ENCODE measurements at places on chromosomes 2 and 18.

DNA sequence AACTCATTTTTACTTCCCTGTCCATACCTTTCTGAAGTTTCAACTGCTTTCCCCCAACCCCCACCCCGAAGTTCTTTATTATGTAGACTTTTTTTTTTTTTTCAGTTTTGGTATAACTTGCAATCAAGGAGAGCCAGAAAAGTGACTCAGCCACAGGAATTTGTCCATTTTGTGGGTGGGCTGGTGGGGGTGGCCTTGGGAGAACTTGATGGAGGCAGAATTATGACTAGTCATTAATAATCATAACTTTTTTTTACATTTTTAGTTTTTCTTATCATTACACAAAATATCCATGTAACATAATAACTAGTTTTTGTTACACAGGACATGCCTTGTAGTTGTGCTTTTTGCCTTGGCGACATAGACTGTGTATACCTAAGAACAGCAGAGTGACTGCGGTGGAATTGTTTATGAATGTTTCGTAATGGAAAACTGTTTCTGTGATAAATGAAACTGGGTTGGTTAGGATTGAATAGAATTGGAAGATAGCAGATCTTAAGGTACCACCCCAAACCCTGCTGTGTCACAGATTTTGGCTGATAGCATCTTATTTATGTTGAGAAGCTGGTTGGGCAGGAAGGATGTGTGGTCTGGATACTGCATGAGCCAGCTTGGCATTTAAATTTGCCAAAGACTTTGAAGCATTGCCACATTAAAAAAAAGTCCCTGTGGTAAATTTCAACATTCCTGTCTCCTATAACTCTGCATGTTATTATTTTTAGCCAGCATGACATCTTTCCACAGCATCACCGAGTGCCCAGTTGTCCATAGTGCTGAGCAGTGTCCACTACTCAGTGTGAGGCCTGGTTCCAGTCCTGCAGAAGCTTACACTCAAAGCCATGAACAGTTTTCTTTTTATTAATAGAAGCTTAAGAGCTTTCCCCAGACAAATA is 30.7 kb downstream of the LYPD6B start:
- no peak for DNase-seq

DNA sequence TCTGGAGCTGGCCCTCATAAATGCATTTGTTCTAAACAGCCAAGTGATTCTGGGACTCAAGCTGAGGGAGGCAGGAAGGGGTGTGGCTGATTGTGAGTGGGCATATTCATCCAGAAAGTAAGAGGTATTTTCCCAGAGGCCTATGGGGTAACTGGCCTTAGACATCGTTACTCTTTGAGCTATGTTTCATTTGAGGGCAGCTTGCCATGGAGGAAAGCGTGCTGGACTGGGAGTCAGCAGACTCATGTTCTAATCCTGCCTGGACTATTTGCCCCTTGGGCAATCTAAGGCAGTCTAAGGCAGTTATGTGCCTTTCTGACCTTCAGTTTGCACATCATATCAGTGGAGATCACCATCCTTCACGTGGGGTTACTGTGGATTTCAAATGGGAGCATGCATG is 93.5 kb upstream of the SLC14A2 start:
- no peak for DNase-seq

DNA sequence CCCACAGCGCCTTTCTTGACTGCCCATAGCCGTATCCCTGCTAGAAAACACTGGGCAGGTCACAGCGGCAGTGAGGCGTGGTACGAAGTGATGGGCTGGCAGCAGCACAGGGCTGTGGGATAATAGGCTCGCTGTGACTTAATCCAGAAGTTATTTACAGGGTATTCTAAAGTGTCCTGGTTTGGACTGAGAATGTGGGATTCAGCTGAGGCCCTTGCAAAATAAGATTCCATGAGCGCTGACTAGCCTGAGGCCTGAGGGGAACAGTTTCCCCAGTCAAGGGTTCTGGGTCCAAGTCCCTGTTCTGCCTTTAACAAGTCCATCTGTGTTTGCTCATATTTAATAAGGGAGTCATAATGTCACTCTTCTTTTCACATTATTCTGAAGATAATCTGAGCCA is 34.6 kb downstream of the SETBP1 start:
- DNase-seq = no peak

- no peak for DNase-seq
Observed at GRCh38 chr2:193690572-193690971, 1495.8 kb upstream of the TMEFF2 start.

GRCh38 chr2:221350616-221351015 is 221.5 kb downstream of the EPHA4 start:
- no peak for DNase-seq

DNA sequence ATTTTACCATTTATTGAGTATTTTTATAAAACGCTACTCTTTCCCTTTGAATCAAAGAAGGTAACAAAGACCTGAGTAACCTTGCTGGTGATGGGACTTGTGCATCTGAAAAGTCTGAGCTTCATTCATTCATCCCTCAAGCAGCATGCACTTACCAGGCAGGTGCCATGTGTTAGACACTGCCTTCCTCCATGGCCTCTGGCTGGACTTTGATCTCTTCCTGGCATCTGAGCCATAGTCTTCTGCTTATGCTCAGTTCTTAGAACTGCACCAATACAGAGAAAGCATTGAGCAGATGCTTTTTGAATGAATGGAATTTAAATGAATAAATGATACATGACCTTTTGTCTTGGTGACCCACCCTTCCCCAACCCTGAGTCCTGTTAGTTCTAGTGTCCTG is 251.4 kb upstream of the COPS8 start:
- DNase-seq = no peak

DNA sequence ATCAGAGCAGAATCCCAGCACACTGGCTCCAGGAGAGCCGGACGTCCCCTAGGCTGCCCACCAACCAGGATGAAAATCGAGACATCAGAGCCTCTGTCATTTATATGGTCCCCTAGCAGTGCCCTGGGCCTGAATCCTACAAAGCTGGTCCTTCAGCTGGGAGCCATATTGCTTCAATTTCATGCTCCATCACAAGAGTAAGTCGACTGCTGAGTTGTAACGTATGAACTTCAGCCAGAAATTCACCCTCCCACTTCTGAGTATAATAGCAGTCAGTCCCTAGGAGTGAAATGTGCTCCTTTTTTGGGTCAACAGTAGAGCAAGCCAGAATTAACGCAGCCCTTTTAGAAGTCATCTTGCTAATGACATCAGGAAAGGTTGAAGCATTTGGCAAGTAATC is 126.4 kb downstream of the CCBE1 start:
- no peak for DNase-seq

DNA sequence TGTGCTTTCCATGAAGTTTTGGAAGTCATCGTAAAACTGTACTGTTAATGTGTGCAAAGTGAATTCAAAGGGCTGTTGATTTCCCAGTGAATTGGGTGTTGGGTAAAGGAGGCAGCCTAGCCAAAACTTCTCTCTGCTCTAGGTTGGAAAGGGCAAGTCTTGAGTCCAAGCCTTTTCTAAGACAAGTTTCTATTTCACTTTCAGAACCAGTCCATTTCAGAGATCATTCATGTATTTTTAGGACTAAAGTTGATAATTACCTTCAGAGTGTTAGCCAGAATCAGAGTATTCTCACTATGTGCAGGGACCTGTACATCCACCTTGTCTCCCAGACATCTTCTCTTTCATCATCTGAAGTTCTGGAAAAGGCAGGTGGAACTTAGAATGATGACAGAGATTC is 636.1 kb upstream of the KLHL29 start:
- DNase-seq = no peak

DNA sequence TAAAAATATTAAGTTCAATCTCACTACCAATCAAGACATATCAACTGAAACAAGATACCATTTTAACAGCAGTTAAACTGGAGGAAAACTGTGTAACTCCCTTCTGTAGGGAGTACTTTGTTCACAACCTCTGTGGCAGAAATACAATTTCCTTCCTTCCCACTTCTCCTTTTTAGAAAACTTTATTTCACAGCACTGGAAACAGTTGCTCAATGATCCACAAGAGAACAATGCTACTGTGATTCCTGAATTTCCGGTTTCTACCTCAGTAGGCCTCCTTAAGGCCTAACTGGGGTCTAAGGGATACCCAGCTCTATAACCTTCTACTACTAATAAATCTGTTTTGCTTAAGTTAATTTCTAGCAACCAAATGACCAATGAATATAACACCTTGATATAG is 14.1 kb downstream of the TLK1 start:
- DNase-seq = no peak

- DNase-seq = no peak
Observed at GRCh38 chr2:174893018-174893417, 112.2 kb downstream of the CHN1 start.

DNA sequence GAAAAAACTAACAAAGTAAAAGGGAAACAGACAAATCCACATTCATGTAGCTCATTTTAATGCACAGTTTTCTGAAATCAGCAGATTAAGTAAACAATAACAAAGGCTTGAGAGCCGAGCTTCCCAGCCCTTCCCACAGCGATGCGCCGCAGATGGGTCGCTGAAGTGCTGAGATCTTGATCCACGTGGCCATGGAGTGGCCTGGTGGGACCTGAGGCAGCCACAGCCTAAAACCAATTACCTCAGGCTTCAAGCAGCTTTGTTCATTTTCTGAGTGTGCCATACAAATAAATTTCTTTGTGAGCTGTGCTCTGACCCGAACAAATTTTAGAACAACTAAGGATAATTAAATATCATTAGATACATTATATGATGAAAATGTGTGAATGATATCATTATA is 25.6 kb upstream of the CYRIA start:
- DNase-seq = no peak

DNA sequence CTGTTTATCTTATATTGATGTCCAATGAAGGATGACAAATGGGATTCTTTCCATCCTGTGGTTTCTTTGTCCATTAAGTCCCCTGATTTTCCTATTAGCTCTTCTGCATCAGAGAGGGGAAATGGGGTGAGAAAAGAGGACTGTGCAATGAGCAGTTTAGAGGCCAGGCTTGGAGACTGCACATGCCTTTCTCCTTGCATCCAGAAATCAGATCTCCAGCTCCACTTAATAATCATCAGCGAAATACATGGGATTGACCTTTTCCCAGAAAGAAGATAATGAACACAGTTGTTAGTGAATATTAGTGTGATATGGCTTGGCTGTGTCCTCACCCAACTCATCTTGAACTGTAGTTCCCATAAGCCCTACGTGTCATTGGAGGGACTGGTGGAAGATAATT is 697.4 kb downstream of the CBLN2 start:
- no peak for DNase-seq

GRCh38 chr2:3513026-3513810 is 6.1 kb downstream of the ADI1 start:
- no peak for DNase-seq

DNA sequence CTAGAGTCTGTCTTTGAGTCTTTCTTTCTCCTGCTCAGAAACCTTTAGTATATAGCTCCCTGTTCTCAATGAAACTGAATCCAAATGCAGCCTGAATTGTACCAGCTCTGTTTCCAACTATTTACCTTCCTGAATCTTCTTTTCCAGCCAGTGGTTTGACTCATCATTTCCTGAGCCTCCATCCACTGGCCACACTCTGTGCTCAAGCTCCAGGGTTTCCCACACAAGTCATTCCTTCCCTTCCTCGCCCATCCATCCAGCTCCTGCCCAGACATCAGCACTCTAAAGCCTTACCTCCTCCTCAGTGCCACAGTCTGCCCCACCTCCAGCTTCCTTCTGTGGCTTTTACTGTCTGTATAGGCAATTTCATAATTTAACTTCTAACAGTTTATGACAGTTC is 233.6 kb upstream of the RASGRP3 start:
- no peak for DNase-seq

DNA sequence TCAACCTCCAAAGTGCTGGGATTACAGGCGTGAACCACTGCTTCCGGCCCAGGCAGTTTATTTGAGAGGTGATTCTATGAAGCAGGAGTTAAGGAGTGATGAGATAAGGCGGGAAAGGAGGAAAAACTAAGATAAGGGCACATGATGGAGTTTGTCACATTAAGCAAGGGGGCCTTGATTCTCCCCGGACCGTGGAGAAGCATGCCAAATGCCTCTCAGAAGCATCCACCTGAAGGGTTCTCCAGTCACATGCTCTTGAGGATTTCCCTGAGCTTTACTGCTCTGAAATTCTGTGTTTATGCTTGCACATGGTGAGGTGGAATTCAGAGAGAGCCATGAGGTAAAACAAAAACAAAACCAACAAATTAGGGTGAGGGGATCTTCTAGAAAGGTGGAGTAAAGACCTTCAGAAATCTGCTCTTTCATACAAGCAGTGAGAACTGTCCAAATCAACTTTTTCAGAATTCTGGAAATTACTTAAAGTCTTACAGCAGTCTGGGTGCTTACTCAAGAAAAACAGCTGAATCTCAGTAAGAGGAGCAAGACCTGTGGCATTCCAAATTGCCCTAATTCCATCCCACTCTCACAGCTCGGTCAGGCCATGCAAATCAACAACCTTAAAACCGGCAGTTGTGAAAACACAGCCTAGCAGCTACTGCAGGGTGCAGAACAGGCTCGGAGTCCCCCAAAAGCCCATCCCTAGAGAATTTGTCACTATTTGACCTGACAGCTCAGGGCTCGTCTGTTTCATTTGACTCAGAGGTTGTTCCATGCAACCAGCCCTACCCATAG is 69.1 kb upstream of the CTLA4 start:
- DNase-seq = no peak
